Lower lobe of right lung (tissue), 2 donors: ENCODE measurements at places on chromosomes 1 and 21. TPM values are rescaled to one million over a fixed set of nuclear protein-coding genes. Genes with fewer than 3 reads are reported as not detected.

DNA sequence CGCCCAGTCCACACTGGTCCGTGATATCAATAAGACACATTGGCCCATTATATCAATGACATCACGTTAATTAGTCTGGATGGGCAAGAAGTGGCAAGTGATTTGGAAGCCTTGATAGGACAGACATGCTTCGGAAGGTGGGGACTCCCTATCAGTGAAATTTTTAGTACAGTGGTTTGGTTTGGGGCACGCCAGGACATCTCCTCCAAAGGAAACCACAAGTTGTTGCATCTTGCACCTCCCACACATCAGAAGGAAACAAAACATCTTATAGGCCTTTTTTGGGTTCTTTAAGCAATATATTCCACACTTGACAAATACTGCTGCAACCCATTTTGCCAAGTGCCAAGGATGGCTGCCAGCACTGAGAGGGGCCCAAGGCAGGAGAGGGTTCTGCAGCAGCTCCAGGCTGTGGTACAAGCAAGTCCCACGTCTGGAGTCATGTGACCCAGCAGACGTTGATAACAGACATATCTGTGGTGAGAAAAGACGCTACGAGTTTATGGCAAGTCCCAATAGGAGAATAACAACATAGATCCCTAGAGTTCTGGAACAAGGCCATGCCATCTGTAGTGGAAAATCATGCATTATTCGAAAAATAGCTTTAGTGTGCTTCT lies 95.3 kb upstream of the DISP3 start:
- DNase-seq, result no peak
- no peaks in the 10 kb centered on the region for H3K36me3 ChIP-seq
- peaks cover 18% of the 10 kb centered on the region for H3K27me3 ChIP-seq
- H3K27ac ChIP-seq, result no peak overlapping the region
- H3K4me1 ChIP-seq, result no peaks in the 10 kb centered on the region

- H3K4me3 ChIP-seq, result no peak overlapping the region
- DNase-seq, result no peak
- H3K27me3 ChIP-seq, result peaks cover 10% of the 10 kb centered on the region
- no peaks in the 10 kb centered on the region for H3K36me3 ChIP-seq
Measured at GRCh38 chr1:33878392-33878791, 14.5 kb downstream of the HMGB4 start.

GRCh38 chr1:206583707-206584648 lies 28.3 kb downstream of the EIF2D start:
- H3K4me3 ChIP-seq, result no peak overlapping the region
- no peaks in the 10 kb centered on the region for H3K27me3 ChIP-seq
- peak; percentile 81 for DNase-seq
- no peak overlapping the region for H3K27ac ChIP-seq

DNA sequence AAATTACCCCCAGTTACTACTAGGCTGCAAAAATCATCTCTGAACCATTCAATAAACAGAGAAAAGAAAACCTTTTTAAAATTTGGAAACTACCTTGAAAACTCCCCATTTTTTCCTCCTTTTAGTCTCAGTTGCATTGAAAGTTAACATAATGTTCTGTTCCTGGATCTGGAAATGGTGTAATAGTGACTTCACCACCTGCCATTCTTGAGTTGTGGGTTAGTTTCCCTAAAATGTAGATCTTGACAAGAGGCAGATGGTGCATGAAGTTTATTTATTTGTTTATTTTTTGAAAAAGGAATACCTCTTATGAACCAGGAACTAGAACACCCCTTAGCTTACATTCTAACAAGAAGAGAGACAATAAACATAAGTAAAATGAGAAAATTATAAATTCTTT lies 72.8 kb downstream of the ATF6 start:
- H3K27ac ChIP-seq, result no peak overlapping the region
- DNase-seq, result no peak
- no peaks in the 10 kb centered on the region for H3K27me3 ChIP-seq

GRCh38 chr1:1832820-1833219 lies 54.5 kb upstream of the NADK start:
- peaks cover 32% of the 10 kb centered on the region for H3K4me1 ChIP-seq

DNA sequence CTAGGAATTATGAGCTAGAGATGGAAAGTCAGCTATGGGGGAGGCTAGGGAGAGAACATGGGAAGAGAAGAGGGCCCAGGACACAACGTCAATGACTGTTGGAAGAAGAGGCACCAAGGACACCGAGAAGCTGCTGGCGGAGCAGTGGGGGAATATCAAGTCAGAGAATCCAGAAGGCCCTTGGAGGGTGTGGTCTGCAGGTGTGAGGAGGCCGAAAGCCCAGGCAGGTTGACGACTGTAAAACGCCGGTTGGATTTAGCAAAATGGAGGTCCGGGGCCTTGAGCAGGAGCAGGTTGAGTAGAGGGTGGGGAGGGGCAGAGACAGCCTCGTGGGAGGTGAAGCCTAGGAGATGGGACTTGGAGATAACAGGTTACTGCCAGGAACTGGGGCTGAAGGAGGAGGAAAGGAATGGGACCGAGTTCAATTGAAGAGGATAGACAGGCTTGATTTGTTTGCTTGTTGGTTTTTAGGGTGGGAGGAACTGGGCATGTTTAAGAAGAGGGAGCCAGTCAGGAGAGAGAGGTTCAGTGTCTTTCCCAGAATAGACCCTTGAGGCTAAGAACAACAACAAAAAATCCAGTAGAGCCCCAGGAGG lies 35.1 kb downstream of the EDN2 start:
- no peaks in the 10 kb centered on the region for H3K36me3 ChIP-seq
- no peak for DNase-seq
- H3K4me3 ChIP-seq, result no peak overlapping the region

DNA sequence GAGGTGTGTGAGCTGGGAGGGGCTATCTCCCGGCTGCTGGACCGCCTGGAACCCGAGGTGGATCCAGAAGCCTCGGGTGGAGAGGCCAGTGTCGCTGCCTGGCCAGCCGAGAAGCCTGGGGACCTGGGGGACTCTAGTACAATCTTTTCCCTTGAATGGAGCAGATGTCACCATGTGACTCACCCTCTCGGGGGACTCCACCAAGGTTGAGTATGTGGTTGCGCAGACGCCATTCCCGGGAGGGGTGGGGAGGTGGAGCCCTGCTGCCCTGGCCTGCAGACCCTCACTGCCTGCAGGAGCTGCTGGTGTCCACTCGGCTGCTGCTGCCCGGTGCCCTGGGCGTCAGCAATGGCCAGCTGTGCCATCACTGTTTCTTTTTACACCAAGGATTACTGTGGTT lies 40.3 kb downstream of the TP73 start:
- no peak overlapping the region for H3K27ac ChIP-seq
- H3K36me3 ChIP-seq, result no peaks in the 10 kb centered on the region
- peaks cover 12% of the 10 kb centered on the region for H3K27me3 ChIP-seq
- DNase-seq, result no peak
- H3K4me3 ChIP-seq, result no peak overlapping the region
- H3K4me1 ChIP-seq, result no peaks in the 10 kb centered on the region

DNA sequence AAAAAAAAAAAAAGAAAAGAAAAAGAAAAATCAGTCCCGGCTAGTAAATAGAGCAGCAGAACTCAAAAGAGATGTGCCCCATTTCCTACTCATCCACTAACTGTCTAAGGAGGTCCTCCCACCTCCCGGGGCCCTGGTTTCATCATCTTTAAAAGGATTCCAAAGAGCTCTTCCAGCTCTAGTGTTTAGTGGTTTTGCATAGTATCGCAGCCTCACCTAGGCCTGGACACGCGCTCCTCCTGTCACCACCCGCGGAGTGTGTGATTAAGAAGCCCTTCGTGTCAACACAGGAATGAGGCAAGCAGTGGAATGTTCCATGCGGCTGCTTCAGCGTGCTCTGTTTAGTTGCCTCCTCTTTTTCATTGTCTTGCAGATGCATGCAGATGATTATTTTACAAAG lies 49.0 kb downstream of the LBR start:
- no peaks in the 10 kb centered on the region for H3K36me3 ChIP-seq
- no peaks in the 10 kb centered on the region for H3K4me1 ChIP-seq
- no peaks in the 10 kb centered on the region for H3K27me3 ChIP-seq
- H3K4me3 ChIP-seq, result no peak overlapping the region
- H3K27ac ChIP-seq, result no peak overlapping the region
- DNase-seq, result no peak

- peaks cover 47% of the 10 kb centered on the region for H3K27me3 ChIP-seq
- H3K36me3 ChIP-seq, result no peaks in the 10 kb centered on the region
- H3K27ac ChIP-seq, result no peak overlapping the region
Measured at GRCh38 chr21:31555741-31556191, 103.7 kb upstream of the SOD1 start.

- no peaks in the 10 kb centered on the region for H3K27me3 ChIP-seq
- H3K4me3 ChIP-seq, result no peak overlapping the region
- H3K4me1 ChIP-seq, result peaks cover 6% of the 10 kb centered on the region
- no peak for DNase-seq
- no peak overlapping the region for H3K27ac ChIP-seq
- no peaks in the 10 kb centered on the region for H3K36me3 ChIP-seq
Measured at GRCh38 chr1:168400139-168400538, 119.5 kb downstream of the TBX19 start.

GRCh38 chr1:226870026-226870400 lies 403 bp upstream of the PSEN2 start:
- H3K4me1 ChIP-seq, result peaks cover 14% of the 10 kb centered on the region
- no peaks in the 10 kb centered on the region for H3K27me3 ChIP-seq
- H3K4me3 ChIP-seq, result peak overlapping the region; percentile 88

GRCh38 chr1:112011202-112011601 lies 21.7 kb upstream of the KCND3 start:
- H3K4me1 ChIP-seq, result no peaks in the 10 kb centered on the region
- no peak for DNase-seq
- H3K4me3 ChIP-seq, result no peak overlapping the region
- no peaks in the 10 kb centered on the region for H3K36me3 ChIP-seq
- H3K27ac ChIP-seq, result no peak overlapping the region
- no peaks in the 10 kb centered on the region for H3K27me3 ChIP-seq

- no peaks in the 10 kb centered on the region for H3K36me3 ChIP-seq
- no peak overlapping the region for H3K4me3 ChIP-seq
- DNase-seq, result no peak
- no peaks in the 10 kb centered on the region for H3K27me3 ChIP-seq
- H3K4me1 ChIP-seq, result no peaks in the 10 kb centered on the region
Measured at GRCh38 chr1:54112027-54112426, 40.8 kb downstream of the CDCP2 start.

GRCh38 chr1:204337583-204337982 lies 22.1 kb downstream of the PLEKHA6 start:
- no peaks in the 10 kb centered on the region for H3K36me3 ChIP-seq
- no peak overlapping the region for H3K27ac ChIP-seq
- H3K4me1 ChIP-seq, result no peaks in the 10 kb centered on the region
- H3K4me3 ChIP-seq, result no peak overlapping the region
- no peak for DNase-seq
- H3K27me3 ChIP-seq, result peaks cover 5% of the 10 kb centered on the region

DNA sequence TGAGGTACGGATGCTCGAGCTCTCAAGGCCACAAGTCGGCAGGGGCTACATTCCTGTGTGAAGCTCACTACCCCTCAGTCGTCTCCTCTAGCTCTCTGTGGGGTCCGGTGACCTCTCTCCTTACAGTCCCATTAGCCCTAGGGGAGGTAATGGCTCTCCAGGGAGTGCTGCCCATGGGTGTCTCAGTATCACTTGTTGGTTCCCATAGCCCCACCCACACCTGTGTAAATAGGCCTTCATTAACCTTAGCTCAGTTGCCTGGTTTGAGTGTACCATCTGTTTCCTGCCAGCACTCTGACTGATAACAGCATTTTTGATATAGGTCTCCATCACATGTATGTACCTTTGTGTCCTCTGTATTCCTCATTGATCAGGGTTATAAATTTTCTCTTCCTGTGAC lies 133.2 kb upstream of the KCNJ15 start:
- no peaks in the 10 kb centered on the region for H3K4me1 ChIP-seq
- no peaks in the 10 kb centered on the region for H3K36me3 ChIP-seq
- H3K4me3 ChIP-seq, result no peak overlapping the region
- no peak for DNase-seq

GRCh38 chr1:11615090-11615489 lies 39.1 kb downstream of the FBXO2 start:
- H3K36me3 ChIP-seq, result no peaks in the 10 kb centered on the region
- no peaks in the 10 kb centered on the region for H3K4me1 ChIP-seq
- H3K27ac ChIP-seq, result no peak overlapping the region
- H3K27me3 ChIP-seq, result no peaks in the 10 kb centered on the region
- no peak overlapping the region for H3K4me3 ChIP-seq

- H3K4me3 ChIP-seq, result no peak overlapping the region
- no peaks in the 10 kb centered on the region for H3K27me3 ChIP-seq
- H3K36me3 ChIP-seq, result peaks cover 23% of the 10 kb centered on the region
- H3K27ac ChIP-seq, result no peak overlapping the region
Measured at GRCh38 chr1:147218606-147219005, 6.5 kb downstream of the FMO5 start.

GRCh38 chr1:29120947-29121485 lies 2.7 kb downstream of the TMEM200B start:
- H3K4me1 ChIP-seq, result peaks cover 27% of the 10 kb centered on the region
- peaks cover 26% of the 10 kb centered on the region for H3K36me3 ChIP-seq
- H3K27ac ChIP-seq, result no peak overlapping the region
- peak overlapping the region; percentile 70 for H3K4me3 ChIP-seq

DNA sequence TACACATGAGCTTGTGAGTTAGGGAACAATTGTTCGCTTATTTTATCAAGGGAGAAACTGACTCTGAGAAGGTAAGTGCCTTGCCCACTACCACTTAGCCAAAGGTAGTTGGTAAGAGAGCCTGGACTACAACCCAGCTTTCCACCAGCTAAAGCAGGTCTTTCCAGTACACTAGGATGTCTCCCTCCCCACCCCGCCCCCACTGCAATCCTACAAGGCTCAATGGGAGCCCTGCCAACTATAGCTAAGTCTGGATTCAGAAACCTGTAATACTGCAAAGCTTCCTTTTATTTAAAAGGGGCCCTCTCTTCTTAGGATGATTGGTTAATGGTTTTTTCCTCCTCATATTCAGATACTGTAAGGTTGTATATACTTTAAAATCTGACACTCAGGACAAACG lies 102.0 kb upstream of the C8B start:
- H3K36me3 ChIP-seq, result no peaks in the 10 kb centered on the region
- H3K4me3 ChIP-seq, result no peak overlapping the region
- no peak overlapping the region for H3K27ac ChIP-seq
- no peaks in the 10 kb centered on the region for H3K27me3 ChIP-seq
- DNase-seq, result no peak

GRCh38 chr1:151885479-151885878 lies 23.8 kb downstream of the THEM4 start:
- no peak for DNase-seq
- no peak overlapping the region for H3K27ac ChIP-seq
- H3K4me3 ChIP-seq, result no peak overlapping the region
- no peaks in the 10 kb centered on the region for H3K27me3 ChIP-seq
- H3K4me1 ChIP-seq, result no peaks in the 10 kb centered on the region
- peaks cover 16% of the 10 kb centered on the region for H3K36me3 ChIP-seq

The LEPR gene
- 27.7 TPM for total RNA-seq

The SEMA4A gene
- total RNA-seq, result 28.9 TPM

The PM20D1 gene
- total RNA-seq, result 0.30 TPM

The WDR4 gene
- total RNA-seq, result 17.1 TPM

The ETV3L gene
- total RNA-seq, result not detected

The PATJ gene
- total RNA-seq, result 63.9 TPM
